ENCODE measurements at places on chromosomes 3 and 15.
A peak's percentile ranks its signal among the peaks of the same experiment; 100 is the strongest.

DNA sequence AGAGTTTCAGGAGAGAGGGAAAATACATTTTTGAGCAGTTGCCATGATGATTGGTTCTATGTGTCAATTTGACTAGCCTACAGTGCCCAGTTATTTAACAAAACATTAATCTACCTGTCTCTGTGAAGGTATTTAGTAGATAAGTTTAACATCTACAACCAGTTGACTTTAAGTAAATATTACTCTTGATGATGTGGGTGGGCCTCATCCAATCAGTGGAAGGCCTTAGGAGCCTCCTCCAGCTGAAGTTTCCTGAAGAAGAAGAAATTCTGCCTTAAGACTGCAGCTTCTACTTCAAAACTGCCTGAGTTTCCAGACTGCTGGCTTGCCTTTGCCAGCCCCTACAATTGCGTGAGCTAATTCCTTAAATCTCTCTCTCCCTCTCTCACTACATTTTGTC lies 93.6 kb downstream of the OXSM start:
- no peak overlapping the region for H3K4me3 ChIP-seq
- no peak for DNase-seq
- no peaks in the 10 kb centered on the region for H3K36me3 ChIP-seq
- H3K4me1 ChIP-seq = no peaks in the 10 kb centered on the region
- H3K27me3 ChIP-seq = peaks cover 2% of the 10 kb centered on the region

GRCh38 chr3:85427467-85427866 lies 468.7 kb downstream of the CADM2 start:
- no peak overlapping the region for H3K4me3 ChIP-seq
- no peak for DNase-seq
- no peaks in the 10 kb centered on the region for H3K4me1 ChIP-seq
- H3K27ac ChIP-seq = no peak overlapping the region

DNA sequence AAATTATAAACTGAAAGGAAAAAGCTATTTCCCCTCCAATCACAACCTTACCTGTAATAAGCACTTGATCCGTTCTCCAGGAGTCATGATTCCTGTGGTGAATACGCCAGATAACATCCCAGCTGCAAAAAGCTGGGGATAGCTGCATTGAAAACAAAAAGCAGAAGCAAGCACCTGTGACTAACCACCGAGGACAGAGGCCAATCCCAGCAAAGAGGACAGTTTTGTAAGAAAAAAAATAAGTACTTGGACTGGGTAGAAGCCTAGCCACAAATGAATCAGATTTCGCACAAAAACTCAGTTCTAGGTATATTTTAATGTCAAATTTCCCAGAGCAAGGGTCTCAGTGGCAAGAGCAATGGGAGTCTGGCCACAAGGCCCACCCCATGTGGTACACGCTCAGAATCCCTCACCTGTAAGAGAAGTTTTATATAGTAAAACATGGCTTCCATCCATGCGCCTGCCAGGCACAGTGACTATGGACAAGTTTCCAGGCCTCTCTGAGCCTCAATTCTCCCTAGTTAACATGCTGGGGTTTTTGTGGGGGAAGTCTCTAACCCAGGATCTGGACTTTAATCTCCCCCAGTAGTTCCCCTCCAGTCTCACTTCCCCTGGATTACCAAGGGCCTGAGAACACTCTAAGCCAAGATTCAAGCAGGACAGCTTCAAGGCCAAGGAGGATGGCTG lies 19.2 kb downstream of the SLC25A20 start:
- no peaks in the 10 kb centered on the region for H3K27me3 ChIP-seq
- H3K4me3 ChIP-seq = no peak overlapping the region
- H3K4me1 ChIP-seq = peaks cover 3% of the 10 kb centered on the region
- no peak for DNase-seq
- H3K27ac ChIP-seq = peak overlapping the region; percentile 22

- no peaks in the 10 kb centered on the region for H3K27me3 ChIP-seq
These were observed 269.4 kb upstream of the ROPN1 start for GRCh38 chr3:124261306-124261705.

GRCh38 chr15:35181538-35181937 lies 96.4 kb upstream of the NANOGP8 start:
- H3K27me3 ChIP-seq = no peaks in the 10 kb centered on the region
- H3K27ac ChIP-seq = no peak overlapping the region
- H3K4me1 ChIP-seq = peaks cover 2% of the 10 kb centered on the region
- H3K4me3 ChIP-seq = no peak overlapping the region
